ENCODE measurements at places on chromosomes 6 and 20.

GRCh38 chr20:40154514-40154913, 534.5 kb downstream of the MAFB start:
- no peak for DNase-seq

GRCh38 chr6:122114717-122115116, 284.7 kb upstream of the HSF2 start:
- DNase-seq: no peak

DNA sequence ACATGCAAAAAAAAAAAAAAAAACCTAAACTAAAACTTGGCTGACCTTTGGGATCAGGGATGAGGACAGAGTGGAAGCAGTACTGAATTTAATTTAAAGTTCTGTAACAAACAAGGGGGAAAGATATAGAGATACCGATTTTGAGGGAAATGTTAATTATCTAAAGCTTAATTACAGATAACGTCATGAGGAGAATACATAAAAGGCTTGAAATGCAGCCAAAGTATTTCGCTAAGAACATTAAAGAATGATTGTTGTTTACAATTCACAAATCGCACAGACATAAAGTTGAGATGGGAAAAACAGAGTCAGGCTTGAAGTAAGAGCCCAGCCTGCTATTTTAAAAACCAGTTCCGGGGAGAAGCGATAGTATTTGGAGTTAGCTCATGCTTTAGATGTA, 208.0 kb upstream of the SASH1 start:
- no peak for DNase-seq

DNA sequence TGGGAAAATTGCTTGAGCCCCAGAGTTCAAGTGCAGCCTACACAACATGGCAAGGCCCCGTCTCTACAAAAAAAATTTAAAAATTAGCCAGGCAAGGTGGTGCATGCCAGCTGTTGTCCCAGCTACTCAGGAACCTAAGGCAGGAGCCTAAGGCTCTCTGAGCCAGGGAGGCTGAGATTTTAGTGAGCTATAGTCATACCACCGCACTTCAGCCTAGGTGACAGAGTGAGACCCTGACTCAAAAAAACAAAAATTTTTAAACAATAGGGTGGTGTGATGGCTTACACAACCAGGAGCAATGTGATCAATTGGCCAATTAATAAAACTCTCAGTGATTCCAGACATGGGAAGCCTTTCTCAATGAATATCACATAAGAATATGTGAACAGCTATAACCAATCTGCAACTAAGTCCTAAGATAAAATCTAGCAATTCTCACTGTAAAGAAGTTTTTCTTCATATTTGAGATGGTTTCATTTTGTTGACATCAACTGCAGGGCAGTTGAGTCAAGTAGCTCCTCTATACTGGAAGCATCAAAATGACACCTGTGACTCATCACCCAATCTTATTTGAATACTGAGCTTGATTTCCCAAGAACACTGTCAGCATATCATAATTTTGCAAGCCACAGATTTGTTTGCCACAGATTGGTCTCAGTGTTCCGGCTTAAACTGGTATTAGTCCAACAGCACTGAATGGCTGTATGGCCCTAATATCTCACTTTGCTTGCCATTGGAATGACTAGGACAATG, 169.0 kb upstream of the GJE1 start:
- DNase-seq: no peak

DNA sequence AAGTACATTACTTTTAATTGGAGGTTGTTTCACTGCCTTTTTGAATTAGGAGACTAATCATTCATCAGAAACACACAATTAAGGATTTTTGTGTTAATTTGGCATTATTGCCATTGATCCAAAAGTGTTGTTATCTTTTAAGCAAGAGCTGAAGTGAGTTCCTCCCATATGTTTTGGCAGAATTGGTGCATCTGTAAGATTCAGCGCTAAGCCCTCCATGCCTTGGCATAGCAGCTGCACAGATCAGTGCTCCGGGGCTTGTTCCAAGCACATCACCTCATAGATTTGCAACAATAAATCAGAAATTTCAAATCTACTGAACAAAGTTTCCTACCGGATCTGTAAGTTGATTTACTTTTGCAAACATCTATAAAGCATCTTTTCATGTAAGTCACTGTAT, 106.8 kb upstream of the PHACTR1 start:
- DNase-seq: no peak
